ENCODE measurements at places on chromosomes 11 and 22.
A peak's percentile ranks its signal among the peaks of the same experiment; 100 is the strongest.

GRCh38 chr11:47918370-47918690 lies 62.0 kb upstream of the PTPRJ start:
- no peak for DNase-seq

DNA sequence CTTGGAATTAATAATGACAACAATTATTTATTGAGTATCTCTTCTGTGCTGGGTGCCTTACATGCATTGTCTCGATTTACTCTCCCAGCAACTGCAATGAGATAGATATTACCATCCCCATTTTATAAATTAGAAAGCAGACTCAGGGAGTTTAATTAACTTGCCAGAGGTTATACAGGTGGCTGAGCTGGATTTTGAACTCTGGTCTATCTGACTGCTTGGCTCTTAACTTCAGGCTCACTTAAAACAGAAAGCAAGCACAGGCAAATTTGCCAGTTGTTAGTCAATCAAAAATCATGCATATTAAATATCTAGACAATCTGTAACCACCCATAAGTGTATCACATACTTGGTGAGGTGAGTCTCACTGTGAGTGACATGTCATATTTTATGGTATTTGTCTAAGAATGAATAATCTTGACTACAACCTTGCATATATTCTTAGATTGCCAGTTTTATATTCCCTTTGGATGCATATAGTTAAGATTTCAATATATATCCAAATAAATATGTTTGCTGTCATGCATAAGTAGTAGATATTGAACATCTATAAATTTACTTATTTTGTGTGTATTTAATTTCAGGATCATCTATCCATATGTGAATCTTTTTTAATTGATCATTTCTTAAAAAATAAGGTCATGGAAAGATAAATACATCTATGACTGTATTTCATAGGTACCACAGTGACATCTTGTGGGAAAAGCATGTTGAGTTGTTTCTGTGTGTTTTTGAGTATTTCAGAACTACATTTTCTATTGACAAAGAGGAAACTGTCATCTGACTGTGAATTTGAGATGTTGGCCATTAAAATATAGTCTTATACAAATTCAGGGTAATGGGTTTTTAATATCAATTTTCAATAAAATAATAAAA lies 112.0 kb upstream of the ARHGAP42 start:
- DNase-seq: no peak

DNA sequence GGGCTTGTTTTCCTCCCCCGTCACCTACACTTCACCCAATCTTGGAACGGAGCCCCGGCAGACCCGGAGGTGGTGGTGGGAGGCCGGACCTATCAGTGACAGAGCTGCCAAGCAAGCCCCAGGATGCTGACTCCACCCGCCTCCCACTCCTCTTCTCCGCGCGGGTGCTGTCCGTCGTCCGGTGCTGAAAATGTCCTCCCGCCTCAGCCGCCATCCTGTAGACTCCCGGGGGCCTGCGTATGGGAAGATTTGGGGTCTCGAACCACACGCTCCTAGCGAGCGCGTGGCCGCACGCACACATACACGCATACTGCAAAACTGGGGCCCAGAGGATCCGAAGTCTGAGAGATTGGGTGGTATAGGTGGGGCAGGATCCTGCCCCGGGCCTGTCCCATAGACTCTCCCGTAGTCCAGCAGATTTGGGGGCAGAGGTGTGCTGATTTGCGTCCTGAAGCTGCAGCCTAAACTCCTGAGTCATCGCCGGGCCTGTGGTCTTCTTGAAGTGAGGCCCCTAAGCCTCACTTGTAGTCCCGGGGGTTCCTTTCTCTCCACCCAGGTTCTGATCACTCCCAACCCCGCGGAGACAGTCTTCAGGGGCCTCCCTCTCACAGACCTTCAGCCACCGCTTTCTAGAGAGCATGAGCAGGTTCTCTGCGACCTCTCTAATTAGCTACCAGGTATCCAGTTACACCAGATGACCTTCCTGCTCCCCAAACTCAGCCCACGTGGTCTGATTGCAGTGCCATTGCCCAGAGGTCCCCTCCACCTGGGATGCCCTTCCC lies 796 bp upstream of the YIF1A start:
- DNase-seq: peak; percentile 78

DNA sequence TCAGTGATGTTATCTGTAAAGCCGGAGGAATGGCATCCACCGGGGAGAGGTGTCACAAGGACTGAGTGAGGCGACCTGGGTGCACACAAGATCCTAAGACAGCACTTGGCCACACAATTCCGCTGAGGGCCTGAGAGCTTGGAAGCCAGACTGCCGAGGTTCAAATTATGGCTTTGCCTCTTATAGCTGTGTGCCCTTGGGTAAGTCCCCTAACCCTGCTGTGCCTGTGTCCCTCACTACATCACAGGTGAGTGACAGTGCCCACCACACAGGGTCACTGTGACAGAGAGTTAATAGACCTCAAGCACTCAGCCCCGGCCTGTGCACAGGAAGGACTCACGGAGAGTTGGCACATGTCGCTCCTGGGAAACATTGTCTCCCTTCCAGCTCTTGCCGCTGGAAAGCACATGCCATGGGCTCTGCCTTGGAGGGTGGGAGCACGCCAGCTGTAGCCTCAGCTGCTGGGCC lies 592 bp downstream of the RHOD start:
- no peak for DNase-seq

- no peak for DNase-seq
Observed at GRCh38 chr11:111170761-111171379, 74.7 kb upstream of the POU2AF2 start.

DNA sequence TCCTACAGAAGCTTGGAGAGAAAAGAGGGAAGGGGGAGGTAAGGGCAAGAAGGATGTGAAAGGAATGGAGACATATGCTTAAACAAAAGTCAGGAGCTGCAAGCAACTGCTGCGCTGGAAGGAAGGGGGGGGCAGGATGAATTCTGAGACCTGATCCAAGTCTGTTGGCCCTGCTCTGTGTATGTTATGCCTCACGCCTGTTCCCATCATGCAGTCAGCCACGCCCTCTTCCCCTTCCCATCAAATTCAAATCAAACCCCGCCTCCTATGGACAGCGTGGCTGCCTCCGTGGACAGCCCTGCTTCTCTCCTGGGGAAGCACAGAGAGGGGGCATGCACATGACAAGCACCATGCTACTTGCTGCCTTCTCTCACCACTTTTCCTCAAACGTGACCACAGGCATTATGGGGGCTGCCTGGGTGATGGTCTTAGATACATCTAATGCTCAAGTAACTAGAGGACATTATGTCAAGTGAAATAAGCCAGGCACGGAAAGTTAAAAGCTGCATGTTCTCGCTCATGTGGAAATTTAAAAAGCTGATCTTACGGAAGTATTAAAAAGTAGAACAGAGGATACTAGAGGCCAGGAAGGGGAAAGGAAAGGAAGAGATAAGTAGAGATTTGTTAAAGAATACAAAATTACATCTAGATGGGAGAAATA lies 45.8 kb upstream of the CYP2D6 start:
- DNase-seq: no peak

- no peak for DNase-seq
Observed at GRCh38 chr11:132095230-132096131, 725.1 kb downstream of the NTM start.

GRCh38 chr22:35868938-35869337 lies 151.3 kb downstream of the APOL5 start:
- no peak for DNase-seq

DNA sequence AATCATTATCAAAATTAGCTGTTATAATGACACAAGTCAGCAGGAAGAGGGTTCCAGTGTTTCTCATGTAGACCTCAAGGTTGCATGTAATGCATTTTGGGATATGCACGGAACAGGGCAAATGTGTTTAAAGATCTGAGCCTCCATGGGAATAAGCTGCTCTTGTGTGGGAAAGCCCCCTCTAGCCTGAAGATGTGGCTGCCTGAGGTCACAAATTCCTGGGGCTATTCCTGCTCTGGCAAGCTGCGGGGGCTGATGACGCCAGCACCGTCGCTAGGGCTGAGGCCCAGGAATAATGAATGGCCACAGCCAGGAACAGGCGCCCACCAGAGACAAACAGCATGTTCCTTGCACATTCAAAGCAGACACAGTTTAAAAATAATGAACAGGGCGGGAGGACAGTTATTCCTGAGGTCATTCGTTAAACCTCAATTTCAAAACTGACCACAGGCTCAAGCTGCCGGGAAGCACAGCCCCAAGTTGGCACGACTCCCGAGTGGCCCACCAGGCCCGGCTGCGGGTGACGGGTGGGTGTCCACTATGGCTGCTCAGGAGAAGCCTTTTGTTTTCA lies 11.7 kb downstream of the OSBPL5 start:
- no peak for DNase-seq

GRCh38 chr11:64789331-64790204 lies 11.2 kb upstream of the SF1 start:
- DNase-seq: no peak

DNA sequence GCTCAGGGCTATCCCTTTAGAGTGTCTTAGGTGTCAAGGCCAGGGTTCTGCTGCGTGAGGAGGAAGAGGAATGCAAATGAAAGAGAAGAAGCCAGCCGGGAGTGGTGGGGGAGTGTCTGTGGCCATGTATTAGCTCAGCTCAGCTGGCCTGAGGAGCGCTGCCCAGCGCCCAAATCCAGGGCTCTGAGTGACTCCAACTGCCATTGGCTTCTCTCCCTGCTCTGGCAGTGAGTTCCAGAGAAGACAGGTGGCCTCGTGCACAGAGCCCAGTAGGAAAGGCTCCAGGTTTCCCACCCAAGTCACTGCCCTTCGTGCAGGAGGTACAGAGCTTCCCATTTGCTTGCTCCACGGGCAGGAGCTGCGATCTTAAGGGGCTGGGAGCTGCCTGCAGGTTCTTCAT lies 302.0 kb downstream of the KIRREL3 start:
- no peak for DNase-seq

DNA sequence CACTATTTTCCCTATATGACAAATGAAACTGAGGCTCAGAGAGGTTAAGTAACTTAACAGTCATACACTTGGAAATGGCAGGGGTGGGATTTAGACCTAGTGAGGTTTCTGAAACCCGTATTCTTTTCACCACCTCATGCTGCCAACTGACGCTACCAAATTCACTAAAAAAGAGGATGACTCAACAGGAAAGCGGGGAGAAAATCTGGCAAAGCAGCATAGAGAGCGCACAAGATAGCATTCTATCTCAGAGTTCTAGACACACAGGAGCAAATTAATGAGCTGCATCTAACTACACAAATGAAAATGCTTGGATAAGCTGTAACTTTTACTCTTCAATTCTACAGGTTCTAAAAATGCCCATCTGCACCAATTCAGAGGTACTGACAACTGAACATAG lies 136.4 kb downstream of the RBFOX2 start:
- no peak for DNase-seq

DNA sequence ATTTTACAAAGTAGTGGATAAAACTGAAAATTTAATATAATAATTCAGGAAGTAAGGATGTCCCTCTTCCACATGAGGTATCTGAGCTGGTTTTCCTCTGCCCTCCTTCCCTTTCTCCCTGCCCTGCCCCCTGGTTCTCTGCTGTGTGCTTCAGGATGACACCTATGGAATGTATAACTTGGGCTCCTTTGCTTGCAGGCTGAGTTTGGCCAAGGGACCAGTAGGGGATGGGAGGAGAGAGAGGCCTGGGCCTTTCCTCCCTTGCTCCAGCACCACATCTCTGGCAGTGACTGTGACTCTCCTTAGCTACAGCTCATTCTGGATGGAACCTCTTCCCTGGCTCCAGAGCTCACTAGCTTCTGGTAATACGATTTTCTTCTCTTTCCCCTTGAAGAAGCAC lies 10.1 kb downstream of the IRAG1 start:
- no peak for DNase-seq

DNA sequence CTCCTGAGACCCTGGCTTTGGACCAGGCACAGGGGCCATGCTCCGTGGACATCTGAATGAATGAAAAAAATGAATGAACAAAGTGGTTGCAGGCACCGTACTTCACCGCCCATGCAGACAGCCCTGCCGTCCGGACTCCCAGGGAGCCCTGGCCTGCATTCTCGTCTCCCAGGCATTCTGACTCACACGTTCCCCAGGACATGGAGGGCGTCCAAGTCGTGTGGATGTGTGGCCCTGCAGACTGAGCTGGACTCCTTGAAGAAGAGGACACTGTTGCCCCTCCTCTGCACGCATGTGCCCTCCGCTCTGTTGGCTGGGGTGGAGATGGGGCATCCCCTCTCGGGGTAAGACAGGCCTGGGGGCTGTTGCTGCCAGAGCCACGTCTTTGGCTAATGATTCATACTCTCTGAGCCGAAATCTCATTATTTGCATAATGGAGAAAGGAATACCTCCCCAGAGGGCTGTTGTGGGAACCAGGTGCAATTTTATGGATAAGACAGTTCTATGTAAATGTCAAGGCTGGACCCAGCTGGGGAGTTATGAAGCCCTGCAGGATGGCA lies 49.7 kb downstream of the RTL6 start:
- no peak for DNase-seq

DNA sequence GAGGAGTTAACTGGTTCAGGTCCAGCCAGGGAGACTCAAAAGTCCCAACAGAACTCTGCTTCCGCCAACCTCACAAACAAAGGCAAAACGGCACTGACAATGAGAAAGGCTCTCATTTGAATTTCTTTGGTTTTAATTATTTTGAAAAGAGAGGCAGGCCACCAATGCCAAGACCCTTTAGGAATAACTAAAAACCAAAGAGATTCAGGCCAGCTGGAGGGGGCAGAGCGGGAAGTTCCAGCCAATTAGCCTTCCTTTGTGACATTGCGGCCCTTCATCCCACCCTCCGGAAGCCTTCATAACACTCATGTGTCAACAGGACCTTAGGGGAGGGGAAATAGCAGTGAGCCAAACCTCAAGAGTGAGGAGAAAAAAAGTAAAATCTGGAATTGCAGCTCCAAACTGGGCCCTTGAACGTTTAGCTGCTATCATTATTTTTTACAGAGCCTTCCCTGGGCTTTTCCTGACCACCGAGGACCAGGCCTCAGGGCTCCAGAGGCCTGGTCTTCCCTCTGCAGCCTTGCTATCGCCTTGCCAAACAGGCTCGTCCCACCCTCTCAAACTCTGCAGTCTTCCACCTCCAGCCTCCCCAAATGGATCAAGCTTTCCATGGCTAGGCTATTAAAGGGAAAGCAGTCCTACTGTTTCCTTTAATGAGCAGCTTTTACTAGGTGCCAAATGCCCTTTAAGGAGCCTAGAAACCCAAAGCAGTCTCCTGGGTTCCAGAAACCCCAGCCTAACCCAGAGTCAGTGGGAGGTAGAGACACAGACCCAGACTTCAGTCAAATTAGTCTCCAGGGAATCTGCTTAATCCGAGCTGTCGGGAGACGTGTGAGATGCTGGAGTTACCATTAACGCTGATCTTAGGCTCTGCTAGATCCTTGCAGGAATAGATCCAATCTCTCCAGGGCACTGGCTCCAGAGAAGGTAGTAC lies 114.2 kb downstream of the CCDC34 start:
- DNase-seq: no peak

DNA sequence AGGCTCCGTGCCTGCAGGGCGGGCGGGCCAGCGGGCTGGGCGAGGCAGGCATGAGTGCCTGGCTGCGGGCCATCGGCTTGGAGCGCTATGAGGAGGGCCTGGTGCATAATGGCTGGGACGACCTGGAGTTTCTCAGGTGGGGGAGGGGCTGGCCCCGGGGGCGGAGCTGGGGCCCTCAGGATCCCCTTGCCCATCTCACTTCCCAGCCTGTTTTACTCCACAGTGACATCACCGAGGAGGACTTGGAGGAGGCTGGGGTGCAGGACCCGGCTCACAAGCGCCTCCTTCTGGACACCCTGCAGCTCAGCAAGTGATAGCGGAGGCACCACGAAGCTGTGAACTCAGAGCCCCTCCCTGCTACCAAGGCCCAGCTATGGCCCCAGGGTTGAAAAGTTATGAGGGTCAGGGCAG lies 5.9 kb downstream of the PHOX2A start:
- peak; percentile 13 for DNase-seq
